ENCODE measurements at places on chromosomes 5 and 9. TPM values are rescaled to one million over a fixed set of nuclear protein-coding genes. Genes with fewer than 3 reads are reported as not detected.

GRCh38 chr5:7494481-7495130, 98.7 kb downstream of the ADCY2 start:
- peak; percentile 74 for ATAC-seq

- no peak for ATAC-seq
Measured at GRCh38 chr9:37745970-37746369, 7.6 kb upstream of the TRMT10B start.

- ATAC-seq: no peak
Measured at GRCh38 chr9:129607027-129607387, 13.9 kb downstream of the C9orf50 start.

DNA sequence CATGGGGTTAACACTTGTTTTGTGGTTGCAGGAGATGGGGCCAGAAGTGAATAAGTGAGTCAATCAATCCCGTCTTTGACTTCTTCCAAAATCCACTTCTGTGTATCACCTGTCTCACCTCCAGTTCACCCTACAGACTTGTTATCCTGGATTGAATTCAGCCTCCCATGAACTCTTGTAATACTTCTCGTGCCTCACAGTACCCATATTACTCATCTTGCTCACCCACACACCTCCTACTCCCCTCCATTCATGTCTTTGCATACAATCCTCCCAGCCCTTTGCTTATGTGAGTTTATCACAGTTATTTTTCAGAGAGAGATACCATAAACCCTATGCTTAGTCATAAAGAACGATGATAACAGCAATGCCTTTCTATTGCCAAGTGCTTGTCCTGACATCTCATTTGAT, 52.9 kb upstream of the PAPPA start:
- ATAC-seq: no peak

GRCh38 chr5:147688656-147689356, 93.7 kb downstream of the JAKMIP2 start:
- ATAC-seq: peak; percentile 90

DNA sequence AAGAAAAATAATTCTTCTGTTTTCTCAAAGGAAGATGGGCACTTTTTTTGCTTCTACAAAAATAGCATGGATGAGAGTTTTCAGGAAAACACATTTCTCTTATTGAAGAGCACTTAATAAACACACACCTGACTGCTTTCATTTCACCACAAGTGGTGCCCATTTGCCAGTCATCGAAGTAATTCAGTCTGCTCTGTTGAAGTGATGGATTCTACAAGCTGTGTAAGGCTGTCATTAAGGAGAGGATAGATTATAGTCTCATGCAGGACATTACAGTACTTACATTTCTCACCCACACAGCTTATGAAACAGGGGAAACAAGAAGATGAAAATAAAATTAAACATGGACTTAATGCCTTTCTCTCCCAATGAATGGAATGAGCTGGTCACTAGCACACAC, 165.2 kb downstream of the NR2F1-AS1 start:
- ATAC-seq: no peak

DNA sequence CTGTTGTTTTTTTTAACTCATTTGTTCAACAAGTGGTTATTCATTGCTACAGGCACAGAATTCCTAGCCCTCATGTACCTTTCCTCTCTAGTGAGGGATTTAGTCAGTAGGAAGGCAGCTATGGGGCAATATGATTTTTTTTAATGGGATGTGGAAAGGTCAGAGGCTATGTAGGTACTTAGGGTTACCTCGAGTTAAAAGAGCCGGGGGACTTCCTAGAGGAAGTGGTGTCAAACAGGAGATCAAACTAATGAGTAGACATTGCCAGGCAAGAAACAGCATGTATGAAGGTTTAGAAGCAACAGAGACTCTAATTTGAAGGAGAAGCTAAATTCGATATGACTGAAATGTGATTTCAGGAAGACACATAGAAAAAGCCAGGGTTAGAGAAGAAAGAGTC, 50.7 kb downstream of the ITGA2 start:
- no peak for ATAC-seq

DNA sequence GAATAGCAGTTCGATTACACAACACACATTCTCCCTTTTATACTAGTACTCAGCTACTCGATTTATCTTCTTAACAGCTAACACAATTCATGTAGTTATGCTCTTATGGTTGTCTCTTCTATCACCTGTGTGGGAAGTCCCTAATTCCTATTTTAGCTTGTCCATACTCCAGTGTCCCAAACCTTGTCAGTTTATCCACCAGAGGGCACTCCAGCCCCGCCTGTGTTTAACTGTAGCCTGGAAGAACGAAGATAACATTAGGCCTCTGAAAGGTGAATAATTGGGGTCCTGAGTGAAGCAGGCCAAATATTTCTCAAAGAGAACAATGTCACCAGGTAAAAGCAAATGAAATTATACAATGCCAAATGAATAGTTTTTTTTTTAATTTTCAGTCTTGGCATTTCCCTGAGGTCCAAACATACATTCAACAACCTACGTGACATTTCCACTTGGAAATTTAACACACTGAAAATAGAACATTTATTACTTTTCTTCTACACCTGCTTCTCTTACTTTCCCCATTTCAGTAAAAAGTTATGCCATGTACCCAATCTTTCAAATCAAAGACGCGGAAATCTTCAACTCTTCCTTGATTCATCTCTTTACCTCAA, 560.7 kb downstream of the HTR1A start:
- no peak for ATAC-seq

The ORM1 gene
- not detected for total RNA-seq

The HAPLN1 gene
- 0.31 TPM for total RNA-seq

The COL27A1 gene
- total RNA-seq: 5.7 TPM

The HRCT1 gene
- 32.7 TPM for total RNA-seq

The CAMK4 gene
- total RNA-seq: 4.1 TPM
